Tibial nerve (tissue), 4 donors: ENCODE measurements at places on chromosomes 6 and 20. TPM values are rescaled to one million over a fixed set of nuclear protein-coding genes. Genes with fewer than 3 reads are reported as not detected.

- peaks cover 7% of the 10 kb centered on the region for H3K27me3 ChIP-seq
- no peak overlapping the region for H3K27ac ChIP-seq
- H3K36me3 ChIP-seq, result no peaks in the 10 kb centered on the region
- H3K4me3 ChIP-seq, result no peak overlapping the region
Observed at GRCh38 chr20:49384437-49385434, 97.7 kb downstream of the KCNB1 start.

DNA sequence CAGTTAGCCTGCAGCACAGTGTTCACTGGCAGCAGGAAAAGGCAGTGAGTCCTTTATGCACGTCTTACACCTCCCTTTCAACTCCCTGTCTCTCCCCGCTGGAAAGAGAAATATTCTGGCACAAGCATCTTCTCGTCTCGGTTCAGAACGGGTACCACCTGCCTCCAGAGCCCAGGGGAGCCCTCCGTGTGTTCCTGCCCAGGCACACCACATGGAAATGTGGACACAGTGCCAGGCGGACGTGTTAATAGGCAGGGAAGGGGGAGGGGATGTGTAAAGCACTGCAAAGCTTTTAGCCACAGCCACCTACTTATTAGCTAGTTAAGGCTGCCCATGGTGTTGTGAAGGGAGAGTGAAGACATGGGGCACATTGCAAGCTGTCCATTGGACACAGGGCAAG, 219.7 kb downstream of the FARS2 start:
- H3K4me1 ChIP-seq, result no peaks in the 10 kb centered on the region
- H3K27me3 ChIP-seq, result no peaks in the 10 kb centered on the region
- H3K27ac ChIP-seq, result no peak overlapping the region
- no peak for DNase-seq
- H3K36me3 ChIP-seq, result no peaks in the 10 kb centered on the region

DNA sequence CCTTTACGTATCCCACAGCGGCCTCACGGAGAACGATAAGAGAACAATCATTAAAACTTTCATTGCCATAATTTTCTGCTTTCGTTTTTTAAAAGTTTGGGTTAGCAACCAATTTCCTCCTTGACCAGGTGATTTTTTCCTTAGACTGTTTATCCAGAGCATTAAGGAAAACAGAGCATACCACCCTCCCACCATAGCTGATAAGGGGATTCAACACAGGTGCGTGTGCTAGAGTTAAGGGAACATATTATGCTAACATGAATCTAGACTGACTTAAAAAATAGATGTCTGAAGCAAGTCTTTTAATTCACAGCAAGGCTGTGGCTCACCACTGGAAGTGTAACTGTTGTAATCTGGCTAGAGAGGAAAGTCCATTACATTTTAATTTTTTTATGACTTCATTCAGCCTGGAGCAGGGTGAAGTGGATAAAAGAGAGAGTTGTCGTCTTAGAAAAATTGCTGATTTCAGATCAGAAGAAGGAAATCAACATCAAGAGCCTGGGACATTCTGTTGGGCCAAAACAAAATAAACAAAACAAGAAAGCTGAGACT, 5.5 kb upstream of the SLC22A2 start:
- no peaks in the 10 kb centered on the region for H3K4me1 ChIP-seq
- H3K27ac ChIP-seq, result no peak overlapping the region
- no peak overlapping the region for H3K4me3 ChIP-seq
- no peak for DNase-seq

- H3K27ac ChIP-seq, result no peak overlapping the region
- DNase-seq, result no peak
- no peaks in the 10 kb centered on the region for H3K27me3 ChIP-seq
- H3K36me3 ChIP-seq, result no peaks in the 10 kb centered on the region
- peaks cover 10% of the 10 kb centered on the region for H3K4me1 ChIP-seq
Observed at GRCh38 chr6:157217894-157218370, 105.4 kb downstream of the TMEM242 start.

GRCh38 chr6:3727593-3728108, 23.9 kb downstream of the PXDC1 start:
- peaks cover 6% of the 10 kb centered on the region for H3K36me3 ChIP-seq
- no peaks in the 10 kb centered on the region for H3K4me1 ChIP-seq
- DNase-seq, result no peak
- H3K27ac ChIP-seq, result no peak overlapping the region

DNA sequence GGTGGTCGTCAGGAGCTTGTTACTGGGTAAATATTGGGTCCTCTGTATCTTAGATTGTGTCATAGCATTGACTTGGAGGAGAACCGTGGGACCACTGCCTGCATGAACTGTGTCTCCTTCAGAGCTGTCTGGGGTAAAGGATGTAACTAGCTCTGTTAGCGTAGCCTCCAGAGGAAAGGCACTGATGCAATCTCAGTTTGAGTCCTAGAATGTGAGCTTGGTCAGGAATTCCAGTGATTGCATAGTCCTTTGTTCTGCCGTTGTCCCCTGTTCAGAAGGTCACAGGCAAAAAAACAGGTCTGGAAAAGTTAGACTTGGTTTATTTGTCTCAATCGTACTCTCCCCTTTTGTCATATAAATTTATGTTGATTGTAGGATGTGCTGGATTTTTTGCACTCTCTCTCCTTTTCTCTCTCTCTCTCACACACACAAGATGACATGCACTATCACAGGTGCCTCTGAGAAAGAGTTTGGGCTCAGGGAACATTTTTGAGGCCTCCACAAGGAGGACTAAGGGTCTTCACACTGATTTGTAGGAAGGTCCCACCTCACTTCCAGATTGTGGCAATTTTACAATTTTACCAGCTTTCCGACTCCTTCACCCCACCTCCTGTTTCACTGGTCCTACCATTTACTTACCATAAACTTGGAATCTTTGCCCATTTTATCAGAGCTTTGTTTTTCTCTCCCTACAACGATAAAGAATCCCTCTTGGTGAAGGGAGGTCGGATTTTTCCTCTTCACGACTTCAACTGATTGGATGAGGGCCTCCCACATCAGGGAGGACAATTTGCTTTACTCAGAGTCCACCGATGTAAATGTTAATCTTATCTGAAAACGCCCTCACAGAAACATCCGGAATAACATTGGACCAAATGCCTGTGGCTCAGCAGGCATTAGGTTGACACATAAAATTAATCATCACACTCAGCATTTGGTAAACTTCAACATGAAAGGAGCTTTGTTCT, 7.0 kb upstream of the DACT2 start:
- peaks cover 4% of the 10 kb centered on the region for H3K27me3 ChIP-seq
- DNase-seq, result no peak
- no peak overlapping the region for H3K27ac ChIP-seq
- H3K4me1 ChIP-seq, result no peaks in the 10 kb centered on the region
- no peaks in the 10 kb centered on the region for H3K36me3 ChIP-seq

Gene SLC52A3
- total RNA-seq, result 3.5 TPM

Gene CGA
- total RNA-seq, result not detected

Gene PAX1
- not detected for total RNA-seq

Gene DEFB126
- total RNA-seq, result not detected

Gene IMPG1
- not detected for total RNA-seq

Gene RAMACL
- 10.8 TPM for total RNA-seq

Gene HRH3
- total RNA-seq, result not detected

Gene RBPJL
- total RNA-seq, result 0.44 TPM

Gene MEI4
- total RNA-seq, result not detected
